T-helper 17 cell (primary cell): ENCODE measurements at places on chromosomes 5 and 9.

GRCh38 chr9:94472806-94473360 is 82.0 kb upstream of the PCAT7 start:
- DNase-seq: no peak

GRCh38 chr5:157451806-157452205 is 8.2 kb upstream of the NIPAL4 start:
- no peak for DNase-seq

GRCh38 chr5:142403583-142403982 is 78.8 kb upstream of the SPRY4 start:
- no peak for DNase-seq

- DNase-seq: no peak
Measured at GRCh38 chr5:76942581-76942980, 10.3 kb upstream of the CRHBP start.

GRCh38 chr5:56873056-56873455 is 36.3 kb upstream of the SETD9 start:
- no peak for DNase-seq

- DNase-seq: no peak
Measured at GRCh38 chr5:31937226-31937625, 236.9 kb downstream of the GOLPH3 start.

DNA sequence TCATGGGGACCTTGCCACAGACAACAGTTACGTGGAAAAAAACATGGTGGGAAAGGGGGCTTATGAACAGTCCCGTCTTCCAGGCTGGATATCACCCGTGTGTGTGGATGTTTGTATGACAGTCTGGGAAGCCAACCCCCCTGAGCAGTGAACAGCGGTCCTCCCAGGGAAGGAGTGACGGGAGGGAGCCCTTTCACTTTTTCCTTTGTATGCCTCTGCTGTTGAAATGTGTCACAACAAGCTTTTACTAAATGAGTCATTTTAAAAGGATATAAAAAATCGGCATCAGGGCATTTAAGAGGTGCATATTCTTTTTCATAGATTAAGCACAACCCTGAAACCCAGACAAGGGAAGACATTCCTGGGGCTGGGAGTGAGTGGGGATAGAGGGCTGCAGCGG is 5.1 kb downstream of the MYMK start:
- DNase-seq: no peak

DNA sequence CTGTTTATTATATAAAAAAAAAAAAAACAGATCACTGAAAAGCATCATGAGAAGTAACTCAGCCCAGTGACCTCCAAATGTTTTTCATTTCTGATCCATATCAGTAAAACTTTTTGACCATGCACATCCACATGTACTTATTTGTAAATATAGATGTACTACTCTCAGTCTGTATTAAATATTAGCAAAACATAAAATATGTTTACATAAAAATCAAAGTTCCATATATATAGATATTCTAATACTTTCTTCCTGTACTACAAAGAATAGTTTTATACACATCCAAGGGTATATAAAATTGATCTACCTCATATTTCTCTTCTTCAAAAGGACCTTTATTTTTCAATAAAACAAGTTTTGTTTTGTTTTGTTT is 309.1 kb downstream of the RAB3C start:
- no peak for DNase-seq

DNA sequence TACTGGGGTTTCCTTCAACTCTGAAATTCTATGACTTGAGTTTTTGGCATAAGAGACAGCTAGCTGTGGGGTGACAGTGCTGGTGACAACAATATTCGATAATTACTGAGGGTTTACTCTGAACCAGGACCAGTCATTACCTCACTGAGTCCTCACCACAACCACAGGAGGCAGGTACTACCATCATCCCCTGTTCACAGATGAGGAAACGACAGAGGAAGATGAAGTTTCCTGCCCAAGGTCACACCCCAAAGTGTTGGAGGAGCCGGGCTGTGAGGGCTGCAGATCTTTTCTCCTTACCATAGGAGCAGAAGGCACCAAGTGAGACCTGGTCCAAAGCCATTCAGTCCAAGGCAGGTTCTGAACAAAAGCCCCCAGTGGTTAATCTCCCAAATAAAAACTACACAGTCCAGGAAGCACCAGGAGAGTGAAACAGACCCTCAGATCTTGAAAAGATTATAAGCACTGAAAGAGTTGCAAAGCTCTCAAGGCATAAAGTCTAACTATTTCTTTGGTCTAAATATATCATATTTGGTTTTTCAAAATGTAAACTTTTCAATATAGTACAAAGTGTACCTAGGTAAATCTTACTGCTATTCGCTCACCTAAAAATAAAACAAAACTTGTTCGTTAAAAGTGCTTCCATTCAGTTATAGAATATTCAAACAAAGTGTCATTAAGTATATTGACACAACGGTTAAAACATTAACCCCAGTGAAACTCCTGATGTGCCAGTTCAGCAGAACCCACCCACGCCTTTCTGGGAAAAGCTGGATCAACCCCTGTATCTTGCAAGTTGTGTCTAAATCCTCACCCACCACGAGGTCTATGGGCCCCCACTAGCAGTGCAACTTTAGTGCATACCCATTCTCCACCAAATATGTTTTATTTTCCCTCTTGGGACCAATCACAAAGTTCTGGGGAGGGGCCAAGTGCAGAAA is 82.6 kb upstream of the EQTN start:
- no peak for DNase-seq

- DNase-seq: no peak
Measured at GRCh38 chr9:91421128-91421765, 2.4 kb downstream of the NFIL3 start.

DNA sequence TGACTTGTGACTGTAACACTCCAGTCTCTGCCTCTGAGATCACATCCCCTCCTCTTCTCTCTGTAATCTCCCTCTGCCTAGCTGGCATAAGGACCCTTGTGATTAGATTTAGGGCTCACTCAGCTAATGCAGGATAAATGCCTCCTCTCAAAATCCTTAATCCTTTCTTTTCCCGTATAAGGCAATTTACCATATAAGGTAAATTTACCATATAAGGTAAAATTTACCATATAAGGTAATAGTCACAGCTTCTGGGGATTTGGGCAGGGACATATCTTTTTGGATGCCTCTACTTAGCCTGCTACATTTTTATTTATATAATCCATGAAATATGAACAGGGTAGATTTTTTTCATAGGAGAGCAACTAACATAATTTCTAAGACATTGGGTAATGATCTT is 318.0 kb upstream of the PUM3 start:
- DNase-seq: no peak

GRCh38 chr5:98656796-98657195 is 116.7 kb upstream of the RGMB start:
- no peak for DNase-seq

GRCh38 chr5:98031496-98031895 is 742.0 kb upstream of the RGMB start:
- no peak for DNase-seq

GRCh38 chr5:173689737-173690360 is 73.4 kb upstream of the BOD1 start:
- DNase-seq: no peak

DNA sequence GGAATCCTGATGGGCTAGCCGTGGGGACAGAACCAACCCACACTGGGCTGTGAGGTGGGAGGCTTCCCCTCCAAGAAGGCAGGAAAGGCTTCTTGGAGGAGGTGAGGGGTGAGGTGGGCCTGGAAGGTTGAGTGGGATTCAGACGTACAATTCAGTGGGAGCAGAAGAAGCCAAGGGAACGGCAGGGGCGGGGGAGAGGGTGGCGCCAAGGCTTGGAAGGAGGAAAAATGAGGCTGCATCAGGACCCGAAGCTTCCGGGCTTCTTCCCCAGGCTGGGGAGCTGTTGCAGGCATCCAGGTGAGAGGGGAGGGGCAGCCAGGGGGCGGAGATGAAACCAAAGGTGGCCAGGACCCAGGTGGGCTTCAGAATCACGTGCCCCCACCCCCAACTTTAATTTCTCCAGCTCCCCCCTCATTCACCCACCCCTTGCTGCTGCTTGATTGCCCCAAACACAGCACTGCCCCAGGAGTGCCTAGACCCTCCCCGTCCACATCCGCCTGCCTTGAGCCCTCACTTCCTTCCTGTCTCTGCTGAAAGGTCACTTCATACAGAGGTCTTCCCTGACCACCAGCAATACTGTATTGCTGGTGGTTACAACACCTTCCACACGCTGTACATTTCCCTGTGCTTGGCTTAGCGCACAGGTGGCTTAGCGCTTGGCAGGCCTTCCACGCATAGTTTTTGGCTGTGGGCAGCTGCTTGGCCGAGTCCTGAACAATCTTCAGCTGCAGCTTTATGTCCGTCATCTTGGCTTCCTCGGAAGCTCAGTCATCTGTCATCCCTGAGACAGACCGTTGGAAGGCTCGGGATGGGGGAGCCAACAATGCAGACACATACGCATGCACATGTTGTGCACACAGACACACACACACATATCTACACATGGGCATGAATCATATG is 193.5 kb downstream of the RGS3 start:
- DNase-seq: no peak

GRCh38 chr5:150044712-150045111 is 41.6 kb downstream of the CSF1R start:
- DNase-seq: no peak

- DNase-seq: no peak
Measured at GRCh38 chr9:5976674-5977397, 38.6 kb downstream of the RANBP6 start.

DNA sequence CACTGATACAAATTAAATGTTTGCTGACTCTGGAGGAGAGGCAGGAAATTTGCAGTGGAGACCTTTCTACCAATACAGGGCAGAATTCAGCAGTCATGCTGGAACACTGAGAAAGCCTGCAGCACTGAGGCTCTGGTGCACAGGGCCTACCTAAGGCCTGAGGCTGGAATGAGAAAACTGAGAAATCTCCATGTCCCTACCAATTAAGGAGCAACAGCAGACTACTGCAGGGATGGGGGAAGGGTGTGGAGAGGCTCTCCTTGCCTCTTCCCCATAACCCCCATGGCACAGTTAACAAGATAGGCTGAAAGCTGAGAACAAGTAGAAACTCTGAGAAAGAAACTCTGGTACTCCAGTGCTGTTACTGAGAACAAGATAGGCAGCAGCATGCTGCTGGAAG is 10.5 kb downstream of the FBXO4 start:
- no peak for DNase-seq

DNA sequence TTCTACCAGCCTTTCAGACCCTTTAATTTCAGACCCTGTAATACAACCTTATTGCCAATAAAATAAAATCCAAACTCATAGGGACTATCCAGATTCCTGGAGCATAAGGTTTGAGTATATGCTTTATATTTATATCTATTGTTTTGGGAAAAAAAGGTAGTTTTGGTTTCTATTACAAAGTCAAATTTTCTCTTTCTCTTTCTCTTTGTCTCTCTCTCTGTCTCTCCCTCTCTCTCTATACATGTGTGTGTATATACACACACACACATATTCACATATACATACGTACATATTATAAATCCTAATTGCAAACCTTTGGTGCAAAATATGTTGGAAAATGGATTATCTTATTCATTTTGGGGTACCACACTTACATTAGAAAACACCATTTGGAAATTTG is 39.0 kb downstream of the TMEM232 start:
- no peak for DNase-seq

GRCh38 chr5:162096448-162096847 is 28.9 kb downstream of the GABRG2 start:
- no peak for DNase-seq

DNA sequence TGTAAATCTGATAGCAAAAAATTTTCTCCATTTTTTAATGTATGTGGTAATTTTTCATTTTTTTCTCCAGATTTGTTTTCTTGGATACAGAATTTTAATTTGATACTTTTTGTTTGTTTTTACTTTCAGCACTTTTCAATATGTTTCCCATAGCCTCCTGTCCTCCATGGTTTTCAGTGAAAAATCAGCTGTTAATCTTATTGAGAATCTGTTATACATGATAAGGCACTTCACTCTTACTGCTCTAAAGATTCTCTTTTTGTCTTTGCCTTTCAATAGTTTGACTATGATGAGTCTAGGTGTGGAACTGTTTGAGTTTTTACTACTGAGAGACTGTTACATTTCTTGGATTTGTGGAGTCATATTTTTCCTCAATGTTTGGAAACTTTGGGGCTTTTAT is 455.7 kb upstream of the NUDT12 start:
- DNase-seq: no peak

DNA sequence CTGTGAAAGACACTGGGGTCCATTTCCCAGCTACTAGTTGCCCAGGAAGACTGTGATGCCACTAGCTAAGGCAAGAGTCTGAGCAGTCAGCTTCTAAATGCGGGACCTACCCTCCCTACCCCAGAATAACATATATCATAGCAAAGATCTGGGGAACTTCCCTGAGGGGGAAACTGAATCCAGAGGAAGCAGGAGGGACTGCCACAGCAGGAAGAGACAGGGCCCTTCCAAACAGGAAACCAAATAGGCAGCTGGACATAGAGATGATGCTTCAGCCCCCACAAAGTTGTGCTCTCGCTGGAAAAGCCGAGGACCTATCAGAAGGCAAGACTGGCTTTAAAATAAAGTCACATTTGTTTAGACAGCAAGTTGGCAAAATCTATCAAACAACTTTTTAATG is 51.1 kb downstream of the KLHL3 start:
- no peak for DNase-seq

GRCh38 chr5:1793301-1793740 is 6.3 kb downstream of the MRPL36 start:
- DNase-seq: no peak

GRCh38 chr5:7745882-7746610 is 104.9 kb downstream of the CFAP90 start:
- DNase-seq: no peak

DNA sequence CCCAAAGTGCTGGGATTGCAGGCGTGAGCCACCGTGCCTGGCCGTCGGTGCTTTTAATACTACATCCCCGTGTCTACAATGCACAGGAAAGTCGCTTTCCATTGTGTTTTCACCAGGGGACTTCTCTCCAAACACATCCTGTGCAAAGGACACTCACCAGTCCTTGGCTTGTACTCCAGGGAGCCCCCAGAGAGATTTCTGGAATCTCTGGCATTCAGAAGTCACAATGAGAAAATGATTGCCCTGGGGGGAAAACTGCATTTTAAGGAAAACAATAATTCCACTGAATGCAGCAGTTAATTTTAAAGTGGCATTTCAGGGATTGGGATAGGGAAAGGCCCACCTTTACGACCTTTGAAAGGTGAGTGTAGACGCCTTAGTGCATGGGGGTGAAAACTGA is 112.0 kb downstream of the ADAMTS16 start:
- DNase-seq: no peak

DNA sequence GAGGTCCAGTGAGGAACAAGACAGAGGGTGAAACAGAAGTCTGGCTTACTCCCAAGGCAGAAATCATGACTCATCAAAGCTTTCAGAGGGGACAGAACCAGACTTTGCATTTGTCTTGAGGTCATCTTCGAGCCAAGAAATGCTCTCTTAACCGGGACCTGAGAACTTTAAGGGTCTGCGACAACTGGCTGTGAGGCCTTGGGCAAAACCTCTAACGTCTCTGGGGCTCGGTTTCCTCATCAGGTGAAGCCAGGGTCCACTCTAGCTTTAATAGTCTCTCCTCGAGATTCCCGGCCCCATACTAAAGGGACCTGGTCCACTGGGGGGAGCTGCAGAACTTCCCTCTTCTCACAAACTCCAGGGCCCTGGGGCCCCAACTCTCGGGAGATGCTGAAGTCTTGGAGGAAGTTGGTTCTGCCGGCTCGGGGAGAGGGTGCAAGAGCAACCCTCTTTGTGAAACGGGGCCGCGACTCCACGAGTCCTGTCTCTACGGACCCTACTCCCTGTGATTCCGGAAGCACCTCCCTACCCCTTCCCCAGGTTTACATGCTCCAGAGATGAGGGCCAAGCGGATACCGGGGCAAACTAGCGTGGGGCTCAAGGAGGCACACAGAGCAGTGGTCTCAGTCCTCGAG is 2.6 kb downstream of the GLIS3 start:
- no peak for DNase-seq

GRCh38 chr5:93715761-93716160 is 25.6 kb downstream of the POU5F2 start:
- no peak for DNase-seq

GRCh38 chr5:40074826-40075225 is 604.9 kb upstream of the PTGER4 start:
- DNase-seq: no peak
